ENCODE measurements at places on chromosomes 4 and X.

DNA sequence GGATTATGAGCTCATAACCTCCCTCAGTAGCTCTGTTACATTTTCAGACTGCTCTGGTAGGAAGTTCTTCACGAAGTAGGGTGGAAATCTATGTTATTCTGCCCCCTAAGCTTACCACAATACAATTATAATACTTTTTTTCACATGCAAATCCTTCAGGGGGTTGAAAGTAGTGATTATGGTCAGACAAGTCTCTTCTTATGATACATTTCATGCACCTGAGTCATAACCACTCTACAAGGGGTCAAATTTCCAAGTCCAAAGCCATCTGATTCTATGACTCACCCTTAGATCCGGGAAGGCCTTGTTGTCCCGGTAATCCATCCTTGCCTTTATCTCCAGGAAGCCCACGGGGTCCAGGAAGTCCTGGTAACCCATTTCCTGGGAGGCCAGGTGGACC is 95.2 kb downstream of the ATG4A start:
- DNase-seq, result no peak

DNA sequence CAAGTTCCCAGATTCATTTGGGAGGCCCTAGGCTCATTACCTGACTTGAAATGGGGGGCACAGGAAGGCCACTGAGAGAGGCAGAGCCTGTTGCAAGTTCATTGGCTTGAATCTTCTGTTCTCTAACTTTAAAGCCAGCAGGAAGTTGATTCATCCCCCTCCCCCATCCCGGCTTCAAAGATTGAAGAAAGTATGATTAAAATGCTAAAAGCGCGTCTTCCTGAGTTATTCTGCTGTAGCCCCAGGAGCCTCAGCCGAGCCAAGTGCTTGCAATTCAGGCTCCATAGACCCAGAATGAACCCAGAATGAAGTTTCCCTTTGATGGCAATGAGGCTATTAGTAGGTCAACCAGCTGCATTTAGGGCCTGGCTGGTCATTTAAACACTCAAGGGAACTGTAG is 14.7 kb downstream of the CHST7 start:
- peak; percentile 18 for DNase-seq

GRCh38 chr4:10853196-10853595 is 168.6 kb upstream of the CLNK start:
- no peak for DNase-seq

DNA sequence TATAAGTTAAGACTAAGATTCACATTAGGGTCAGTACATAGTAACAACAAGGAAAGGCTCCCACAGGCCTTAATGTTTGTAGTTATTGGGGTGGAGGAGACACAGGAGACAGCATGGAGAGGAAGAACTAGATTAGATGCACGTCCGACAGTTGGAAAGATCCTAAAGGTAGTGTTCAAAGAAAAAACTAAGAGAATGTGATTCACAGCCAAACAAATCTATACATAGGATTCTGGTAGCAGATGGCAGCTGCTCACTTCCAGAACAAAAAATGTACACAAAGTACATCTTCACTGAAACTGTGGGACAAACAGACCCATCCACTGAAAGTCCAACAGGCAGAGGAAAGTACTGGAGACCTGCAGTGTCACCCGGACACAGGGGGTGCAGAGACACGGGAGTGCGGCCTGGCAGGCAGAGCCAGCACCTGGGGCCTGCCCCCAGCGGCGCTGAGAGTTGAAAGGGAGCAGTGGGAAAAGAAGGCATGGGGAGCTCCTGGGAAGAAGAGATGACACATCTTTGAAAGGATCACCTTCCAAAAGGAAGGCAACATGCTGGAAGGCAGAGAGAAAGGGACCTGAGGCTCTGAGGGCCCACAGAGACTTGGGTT is 40.0 kb downstream of the NELFA start:
- DNase-seq, result no peak

GRCh38 chr4:17283832-17284231 is 228.1 kb downstream of the QDPR start:
- DNase-seq, result no peak

DNA sequence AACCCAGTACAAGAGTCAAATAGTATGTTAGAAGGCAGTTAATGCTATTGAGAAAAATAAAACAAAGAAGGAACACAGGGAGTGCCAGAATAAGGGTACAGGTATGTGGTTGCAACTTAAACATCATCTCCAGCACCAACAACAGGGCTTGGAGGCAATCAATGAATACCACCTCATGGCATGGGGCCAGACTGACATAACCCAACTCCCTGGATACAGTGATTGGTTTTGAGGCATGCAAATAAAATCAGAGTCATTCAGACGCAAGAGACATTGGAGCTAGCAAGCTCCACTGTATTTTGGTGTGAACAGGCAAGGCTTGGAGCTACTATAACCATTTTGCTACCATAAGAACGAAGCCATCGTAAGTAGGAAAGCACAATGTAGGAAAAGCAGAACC is 56.7 kb downstream of the PPP3CA start:
- DNase-seq, result no peak

DNA sequence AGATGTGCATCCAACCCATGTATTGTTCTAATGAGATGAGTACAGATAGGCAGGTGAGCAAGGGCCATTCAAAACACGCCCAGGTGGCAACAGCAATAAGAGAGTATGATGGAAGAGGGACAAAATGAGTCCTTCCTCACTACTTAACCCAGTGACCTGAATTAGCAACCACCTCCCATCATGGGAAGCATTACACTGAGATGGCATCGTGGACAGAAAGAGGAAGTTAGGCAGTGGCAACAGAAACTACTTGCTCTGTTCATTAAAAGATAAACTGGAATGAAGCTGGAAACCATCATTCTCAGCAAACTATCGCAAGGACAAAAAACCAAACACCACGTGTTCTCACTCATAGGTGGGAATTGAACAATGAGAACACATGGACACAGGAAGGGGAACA is 17.2 kb downstream of the RXFP1 start:
- DNase-seq, result peak; percentile 59

- DNase-seq, result no peak
These were observed 262.2 kb downstream of the ARHGAP10 start for GRCh38 chr4:147994076-147994475.

- no peak for DNase-seq
These were observed 175.9 kb upstream of the LCORL start for GRCh38 chr4:18197467-18197866.

- no peak for DNase-seq
These were observed 73.0 kb upstream of the NR3C2 start for GRCh38 chr4:148515248-148515647.

DNA sequence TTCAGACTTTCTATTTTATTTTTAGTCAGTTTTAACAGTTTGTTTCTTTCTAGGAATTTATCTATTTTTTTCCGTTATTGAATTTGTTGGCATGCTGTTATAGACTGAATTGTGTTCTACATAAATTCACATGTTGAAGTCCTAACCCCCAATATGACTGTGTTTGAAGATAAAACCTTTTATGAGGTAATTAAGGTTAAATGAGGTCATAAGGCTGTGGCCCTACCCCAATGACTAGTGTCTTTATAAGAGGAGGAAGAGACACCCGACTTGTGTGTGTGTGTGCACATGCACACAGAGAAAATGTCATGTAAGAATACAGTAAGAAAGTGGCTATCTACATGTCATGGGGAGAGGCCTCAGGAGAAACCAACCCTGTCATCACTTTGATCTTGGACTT is 146.3 kb downstream of the BRWD3 start:
- peak; percentile 5 for DNase-seq
